Left kidney (tissue), 8 donors: ENCODE measurements at places on chromosomes 5 and 9. TPM values are rescaled to one million over a fixed set of nuclear protein-coding genes. Genes with fewer than 3 reads are reported as not detected.

The C5orf58 gene
- polyA plus RNA-seq, result 0.25 TPM

The LCP2 gene
- polyA plus RNA-seq, result 3.9 TPM

The GZMA gene
- polyA plus RNA-seq, result 0.37 TPM

The GOLPH3 gene
- polyA plus RNA-seq, result 90.5 TPM

GRCh38 chr9:130333712-130334062, 68.1 kb downstream of the HMCN2 start:
- no peak for DNase-seq

- no peak for DNase-seq
Measured at GRCh38 chr5:56649569-56649968, 165.8 kb upstream of the MAP3K1 start.

- DNase-seq, result no peak
Measured at GRCh38 chr9:21801683-21802417, 586 bp upstream of the MTAP start.
